ENCODE measurements at places on chromosomes 2 and 18.
A peak's percentile ranks its signal among the peaks of the same experiment; 100 is the strongest.

GRCh38 chr2:168311261-168311910 lies 64.0 kb upstream of the STK39 start:
- no peak for DNase-seq

GRCh38 chr2:48755473-48755872 lies at the start of gene LHCGR:
Gene LHCGR (minus strand): TSS chr2:48755724. CDS start chr2:48755671, 53 bp downstream.
- DNase-seq: no peak

DNA sequence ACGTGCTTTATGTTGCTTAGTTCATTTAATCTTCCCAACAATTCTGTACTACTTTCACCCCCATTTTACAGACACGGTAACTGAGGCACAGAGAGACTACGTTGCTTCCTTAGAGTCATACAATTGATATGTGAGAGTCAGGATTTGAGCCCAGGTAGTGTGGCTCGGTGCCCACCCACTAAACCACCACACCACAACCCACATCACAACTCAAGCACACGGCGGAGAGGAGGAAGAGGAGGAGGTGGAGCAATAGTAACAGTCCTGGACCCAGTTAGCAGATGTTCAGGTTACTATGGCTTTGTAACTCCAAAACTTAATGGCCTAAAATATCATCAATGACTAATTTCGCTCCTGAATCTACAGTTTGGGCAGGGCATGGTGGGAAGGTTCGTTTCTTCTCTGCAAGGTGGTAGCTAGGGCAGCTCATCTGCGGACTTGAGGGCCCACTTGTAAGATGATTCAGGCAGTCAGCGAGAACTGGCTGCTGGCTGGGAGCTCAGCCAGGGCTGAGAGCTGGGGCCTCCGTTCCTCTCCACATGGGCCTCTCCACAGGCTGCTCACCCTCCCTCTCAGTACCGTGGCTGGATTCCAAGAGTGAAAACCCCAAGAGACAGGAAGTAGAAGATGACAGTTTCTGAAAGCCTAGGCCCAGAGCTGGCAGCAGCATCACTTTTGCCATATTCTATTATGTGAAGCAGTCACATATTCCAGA lies 167.1 kb downstream of the ZFP36L2 start:
- DNase-seq: peak; percentile 50

- DNase-seq: no peak
Measured at GRCh38 chr2:232611061-232611460, 22.3 kb upstream of the EFHD1 start.

DNA sequence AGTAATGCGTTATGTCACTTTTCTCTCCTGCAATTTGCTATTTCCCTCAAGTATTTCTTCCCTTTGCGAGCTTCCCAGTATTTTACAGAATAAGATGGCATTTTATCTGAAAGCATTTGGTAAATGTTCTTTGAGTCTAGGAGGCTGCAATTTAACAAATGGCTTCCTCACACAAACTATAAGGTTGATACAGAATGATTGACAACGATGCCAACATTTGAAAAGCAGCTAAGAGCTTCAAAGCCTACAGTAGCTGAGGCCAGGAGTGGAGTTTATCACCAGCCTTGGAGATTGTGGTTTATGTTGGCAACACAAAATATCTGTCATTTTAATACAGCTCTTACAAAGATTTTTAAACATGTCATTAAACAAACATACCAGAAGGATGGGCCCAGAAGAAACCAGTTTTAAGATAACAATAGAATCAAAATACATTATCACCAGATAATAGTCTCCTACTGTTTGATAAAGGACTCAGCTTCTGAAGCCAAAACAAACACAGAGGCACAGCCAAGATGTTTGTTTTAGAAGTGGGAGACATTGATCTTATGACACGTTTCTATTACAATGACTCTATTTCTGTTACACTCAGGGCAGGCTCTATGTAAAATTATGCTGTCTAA lies 711.4 kb upstream of the ACVR2A start:
- no peak for DNase-seq

- no peak for DNase-seq
Measured at GRCh38 chr2:131408778-131409177, 44.8 kb upstream of the RAB6D start.

DNA sequence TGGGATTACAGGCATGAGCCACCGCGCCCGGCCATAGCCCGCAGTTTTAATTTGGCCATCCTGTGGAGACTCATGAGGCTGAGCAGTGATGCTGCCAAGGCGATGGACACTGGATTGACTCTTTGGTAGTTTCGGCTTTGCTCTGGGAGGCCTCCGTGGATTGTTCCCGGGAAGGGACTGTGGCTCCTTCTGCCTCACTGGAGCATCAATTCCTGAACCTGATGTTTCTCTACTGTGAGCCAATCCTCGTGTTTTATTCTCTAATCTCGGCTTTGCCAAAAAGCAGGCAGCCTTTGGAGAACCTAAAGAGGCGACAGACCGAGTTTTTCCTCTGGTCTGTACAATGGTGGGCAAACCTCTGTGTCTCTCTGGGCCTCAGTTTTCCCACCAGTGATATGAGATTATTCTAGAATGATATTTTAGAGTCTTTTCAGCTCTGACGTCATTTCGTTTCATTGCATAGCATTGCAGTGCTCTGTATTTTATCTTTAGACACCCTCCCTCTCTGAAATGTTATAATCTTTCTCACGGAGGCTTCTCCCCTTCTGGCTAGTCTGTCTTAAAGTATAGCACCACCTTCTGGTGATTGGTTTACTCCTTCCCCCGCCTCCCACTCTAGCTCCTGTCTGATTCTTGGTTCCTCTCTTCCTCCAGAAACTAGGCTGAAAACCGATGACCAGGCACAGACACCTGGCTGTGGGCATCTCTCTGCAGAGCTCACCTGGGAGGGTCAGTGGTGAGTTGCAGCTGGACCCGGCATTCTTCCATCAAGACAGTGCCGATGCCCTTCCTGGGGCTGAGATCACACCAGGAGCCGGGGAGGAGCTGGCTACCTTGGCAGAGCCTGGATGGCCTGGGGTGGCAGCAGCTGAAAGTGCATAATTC lies 341.3 kb downstream of the MYCN start:
- DNase-seq: no peak

GRCh38 chr2:45119855-45120254 lies 110.6 kb upstream of the SIX2 start:
- DNase-seq: no peak

- peak; percentile 34 for DNase-seq
Measured at GRCh38 chr2:171432969-171433762, 624 bp downstream of the METTL8 start.

GRCh38 chr18:48186131-48186766 lies 222.9 kb downstream of the ZBTB7C start:
- no peak for DNase-seq

GRCh38 chr2:227826563-227826962 lies 12.9 kb downstream of the CCL20 start:
- no peak for DNase-seq

- DNase-seq: no peak
Measured at GRCh38 chr2:2166881-2167280, 164.2 kb downstream of the MYT1L start.

- no peak for DNase-seq
Measured at GRCh38 chr2:20173064-20173463, 51.9 kb downstream of the SDC1 start.

- DNase-seq: no peak
Measured at GRCh38 chr2:122031544-122032263, 276.3 kb downstream of the TSN start.

GRCh38 chr18:48599391-48599790 lies 60.6 kb downstream of the CTIF start:
- DNase-seq: no peak

DNA sequence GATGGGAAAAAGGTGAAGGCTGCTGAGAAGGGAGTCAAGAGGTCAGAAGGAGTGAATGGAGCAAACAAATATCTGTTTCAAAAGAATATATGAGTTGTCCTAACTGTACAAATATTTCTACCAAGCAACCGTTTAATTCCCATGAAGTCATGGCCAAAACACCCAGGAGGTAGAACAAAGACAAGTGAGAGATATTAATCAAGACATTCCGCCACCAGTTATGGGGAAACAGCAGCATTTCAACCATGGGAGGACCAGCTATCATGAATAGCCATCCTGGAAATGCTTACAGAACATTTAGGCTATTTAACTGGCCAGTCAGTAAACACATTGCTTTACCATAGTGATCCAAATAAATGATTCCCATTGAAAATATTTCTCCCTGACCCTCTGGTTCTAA lies 396.3 kb downstream of the IRS1 start:
- no peak for DNase-seq

DNA sequence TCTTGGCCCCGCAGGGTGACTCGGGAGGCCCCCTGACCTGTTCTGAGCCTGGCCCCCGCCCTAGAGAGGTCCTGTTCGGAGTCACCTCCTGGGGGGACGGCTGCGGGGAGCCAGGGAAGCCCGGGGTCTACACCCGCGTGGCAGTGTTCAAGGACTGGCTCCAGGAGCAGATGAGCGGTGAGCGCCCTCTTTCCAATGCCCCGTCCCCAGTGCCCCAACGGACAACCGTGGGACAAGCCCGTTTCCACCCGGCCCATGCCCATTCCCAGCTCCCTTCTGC lies 2.6 kb upstream of the CHRND start:
- no peak for DNase-seq

GRCh38 chr2:151198645-151199044 lies 63.0 kb downstream of the RBM43 start:
- DNase-seq: no peak

GRCh38 chr2:23069156-23069555 lies 315.8 kb upstream of the KLHL29 start:
- DNase-seq: no peak

GRCh38 chr2:25960920-25961319 lies 21.4 kb downstream of the KIF3C start:
- DNase-seq: no peak

DNA sequence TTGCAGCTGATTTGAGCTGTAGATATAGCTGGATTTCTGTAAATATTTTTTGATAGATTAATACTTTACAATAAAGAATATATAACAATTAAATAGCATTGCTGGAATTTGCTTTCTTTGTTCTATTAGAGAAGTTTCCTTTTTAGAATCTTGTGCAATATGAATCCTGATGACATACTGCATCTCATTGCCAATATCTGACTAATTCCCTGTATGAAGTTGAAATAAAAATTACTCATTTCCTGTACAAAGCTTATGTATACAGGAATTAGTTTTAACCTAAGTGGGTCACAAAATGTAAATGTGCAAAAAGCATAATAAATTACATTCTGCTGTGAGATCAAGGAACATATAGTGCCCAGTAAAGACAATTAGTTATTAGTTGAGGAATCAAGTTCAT lies 72.8 kb upstream of the TMEFF2 start:
- DNase-seq: no peak

DNA sequence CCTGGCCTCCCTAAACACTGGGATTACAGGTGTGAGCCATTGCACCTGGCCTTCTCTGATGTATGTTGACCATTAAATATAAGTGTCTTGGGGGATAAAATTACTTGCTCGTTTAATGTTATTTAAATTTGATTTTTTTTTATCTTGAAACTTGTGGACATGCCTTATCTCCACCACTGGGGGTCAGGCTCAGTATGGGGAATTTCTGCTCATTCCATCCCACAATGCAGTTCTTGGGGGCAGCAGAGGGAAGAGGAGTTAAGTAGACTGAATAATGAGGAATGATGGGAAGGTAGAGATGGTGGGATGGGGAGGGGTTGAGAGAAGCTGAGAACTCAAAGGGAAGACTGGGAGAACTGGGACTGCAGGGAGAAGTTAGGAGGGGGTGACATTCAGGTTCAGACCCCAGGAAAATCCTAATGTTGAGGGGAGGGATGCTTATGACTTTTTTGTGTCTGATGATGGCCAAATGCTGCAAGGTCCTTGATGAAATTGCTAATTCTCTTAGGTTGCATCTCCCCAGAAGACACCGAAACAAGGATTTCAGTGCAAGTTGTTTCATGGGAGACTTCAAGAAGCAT lies 174.2 kb downstream of the MIB1 start:
- DNase-seq: no peak

DNA sequence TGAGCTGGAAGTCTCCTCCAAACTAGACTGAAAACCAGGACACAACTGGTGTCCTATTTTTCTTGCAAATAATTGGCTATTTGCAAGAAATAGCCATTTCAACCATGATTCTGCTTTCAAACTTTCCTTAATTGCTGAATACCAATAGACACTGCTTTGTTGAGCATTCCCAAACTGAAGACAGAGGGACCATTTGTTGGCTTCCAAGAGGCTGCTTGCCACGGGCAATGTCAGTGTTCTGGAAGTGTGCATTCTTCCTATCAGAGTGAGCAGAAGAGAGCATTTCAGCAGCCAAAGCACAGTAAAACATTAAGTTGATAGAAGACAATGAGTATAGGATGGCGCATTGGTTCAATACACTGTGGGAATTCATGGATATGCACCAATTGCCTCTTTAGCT lies 360.5 kb upstream of the RGPD4 start:
- no peak for DNase-seq

DNA sequence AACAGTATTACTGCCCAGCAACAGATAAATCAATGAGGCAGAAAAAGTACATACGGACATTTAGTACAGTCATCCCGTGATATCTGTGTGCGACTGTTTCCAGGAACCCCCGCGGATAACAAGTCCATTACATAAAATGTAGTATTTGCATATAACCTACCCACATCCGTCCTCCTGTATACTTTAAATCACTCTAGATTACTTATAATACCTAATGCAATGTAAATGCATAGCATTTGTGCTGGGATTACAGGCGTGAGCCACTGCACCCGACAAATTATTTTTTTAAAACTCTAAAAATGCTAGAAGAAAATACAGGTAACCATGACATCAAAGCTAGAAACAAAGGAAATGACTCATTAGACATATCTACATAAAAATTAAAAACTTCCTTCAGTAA lies 91.6 kb downstream of the FAM161A start:
- DNase-seq: no peak

DNA sequence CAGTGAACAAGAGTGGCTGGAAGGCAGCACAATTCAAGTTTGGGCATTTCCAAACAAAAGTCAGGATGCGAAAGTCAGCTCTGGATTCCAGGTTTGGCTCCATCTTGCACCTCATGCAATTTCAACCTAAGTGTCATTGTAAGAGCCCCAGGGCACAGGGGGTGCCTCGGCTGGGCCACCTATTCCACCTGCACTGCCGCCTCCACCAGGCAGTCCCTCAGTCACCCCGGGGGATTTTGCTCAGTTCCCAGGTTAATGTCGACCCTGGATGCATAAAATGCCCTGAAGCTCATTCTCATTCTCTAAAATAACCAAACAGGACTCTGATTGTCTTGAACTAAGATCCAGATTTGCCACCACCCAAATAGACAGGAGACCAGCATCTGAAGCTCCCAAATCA lies 77.6 kb downstream of the EDAR start:
- no peak for DNase-seq

DNA sequence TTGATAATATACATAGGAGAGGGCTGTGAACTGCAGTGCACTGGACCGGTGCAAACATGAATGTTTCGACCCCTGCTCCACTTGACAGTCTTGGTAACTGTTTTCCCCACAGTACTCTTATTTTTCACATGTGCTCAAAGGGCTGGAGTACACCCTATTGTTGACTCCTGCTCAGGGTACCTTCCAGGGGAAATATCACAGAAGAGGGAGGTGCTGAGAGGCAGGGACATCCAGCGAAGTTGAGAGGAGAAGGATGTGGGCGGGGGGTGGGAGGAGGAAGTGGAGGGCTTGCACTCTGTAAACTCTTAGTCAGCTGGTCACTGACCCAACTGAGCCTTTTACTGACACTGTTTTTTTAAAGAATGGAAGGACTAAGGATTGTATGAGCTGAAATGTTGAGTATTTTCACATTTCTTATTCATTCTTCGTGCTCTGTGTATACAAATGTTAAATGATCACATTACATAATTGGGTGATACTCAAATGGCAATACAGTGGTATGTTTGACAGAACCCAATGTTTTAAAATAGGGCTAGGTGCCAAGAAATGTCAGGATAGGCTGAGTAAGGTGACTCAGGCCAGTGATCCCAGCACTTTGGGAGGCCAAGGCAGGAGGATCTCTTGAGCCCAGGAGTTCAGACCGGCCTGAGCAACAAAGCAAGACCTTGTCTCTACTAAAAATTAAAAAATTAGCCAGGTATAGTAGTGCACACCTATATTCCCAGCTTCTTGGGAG lies 10.0 kb downstream of the INPP4A start:
- no peak for DNase-seq

Data from SIG-M5 (cell line).